ENCODE measurements at places on chromosomes 5 and 9. TPM values are rescaled to one million over a fixed set of nuclear protein-coding genes. Genes with fewer than 3 reads are reported as not detected.

Gene HSD17B4
- total RNA-seq, result 97.6 TPM

Gene KIF4B
- total RNA-seq, result 0.05 TPM

Gene PCA3
- total RNA-seq, result 0.09 TPM

Gene THOC3
- 38.0 TPM for total RNA-seq

Gene TMEM232
- total RNA-seq, result 2.0 TPM

Gene GABRP
- 1.3 TPM for total RNA-seq

Gene DIRAS2
- total RNA-seq, result 0.42 TPM

Gene ORM2
- total RNA-seq, result 0.38 TPM

Gene SARDH
- 13.1 TPM for total RNA-seq

Gene FOXD4L3
- total RNA-seq, result 0.94 TPM

DNA sequence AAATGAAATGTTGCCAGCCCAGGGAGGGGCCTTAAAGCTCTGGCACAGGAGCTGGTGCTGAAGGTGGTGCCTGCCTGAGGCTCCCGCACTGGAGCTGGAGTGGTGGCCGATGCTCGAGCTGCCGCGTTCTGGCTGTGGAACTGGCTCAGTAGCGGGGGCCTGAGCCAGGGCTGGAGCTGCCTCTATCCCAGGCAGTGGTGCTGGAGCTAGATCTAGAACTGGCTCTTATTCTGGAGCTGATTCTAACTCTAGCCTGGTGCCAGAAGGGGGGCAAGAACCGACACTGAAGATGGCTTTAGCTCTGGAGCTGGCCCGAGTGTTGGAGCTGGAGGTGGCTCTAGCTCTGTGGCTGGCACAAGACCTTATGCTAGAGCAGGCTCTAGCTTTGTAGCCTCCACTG lies 19.2 kb downstream of the OBP2B start:
- H3K27ac ChIP-seq, result no peak overlapping the region
- no peaks in the 10 kb centered on the region for H3K4me1 ChIP-seq
- DNase-seq, result no peak
- H3K27me3 ChIP-seq, result peaks cover 20% of the 10 kb centered on the region
- no peaks in the 10 kb centered on the region for H3K36me3 ChIP-seq

- no peak for DNase-seq
- no peaks in the 10 kb centered on the region for H3K36me3 ChIP-seq
- H3K4me1 ChIP-seq, result no peaks in the 10 kb centered on the region
- no peaks in the 10 kb centered on the region for H3K27me3 ChIP-seq
- no peak overlapping the region for H3K4me3 ChIP-seq
These were observed 62.9 kb downstream of the SLC28A3 start for GRCh38 chr9:84277646-84278045.

- H3K4me1 ChIP-seq, result peaks cover 14% of the 10 kb centered on the region
- no peak overlapping the region for H3K27ac ChIP-seq
- H3K4me3 ChIP-seq, result no peak overlapping the region
- no peaks in the 10 kb centered on the region for H3K27me3 ChIP-seq
These were observed 11.6 kb upstream of the WHRN start for GRCh38 chr9:114516913-114517312.

DNA sequence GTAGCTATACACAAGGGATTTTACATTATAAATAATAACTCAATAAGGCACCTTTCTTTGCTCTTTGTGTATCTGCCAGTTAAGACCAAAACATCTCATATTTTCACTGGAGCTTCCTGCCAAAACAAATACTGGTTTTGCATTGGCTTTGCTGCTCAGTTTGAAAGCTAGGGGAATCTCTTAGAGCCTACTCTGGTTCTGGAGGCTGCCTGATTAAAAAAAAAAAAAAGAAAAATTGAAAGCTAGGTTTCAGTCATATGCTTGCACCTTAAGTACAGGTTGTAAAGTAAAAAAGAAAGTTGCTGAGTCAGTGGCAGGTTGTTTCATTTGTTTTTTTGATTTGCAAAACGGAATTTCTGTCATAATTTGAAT lies 2.3 kb downstream of the DENND4C start:
- no peaks in the 10 kb centered on the region for H3K27me3 ChIP-seq
- H3K4me1 ChIP-seq, result peaks cover 4% of the 10 kb centered on the region
- DNase-seq, result peak; percentile 10
- H3K27ac ChIP-seq, result no peak overlapping the region
- no peaks in the 10 kb centered on the region for H3K36me3 ChIP-seq

DNA sequence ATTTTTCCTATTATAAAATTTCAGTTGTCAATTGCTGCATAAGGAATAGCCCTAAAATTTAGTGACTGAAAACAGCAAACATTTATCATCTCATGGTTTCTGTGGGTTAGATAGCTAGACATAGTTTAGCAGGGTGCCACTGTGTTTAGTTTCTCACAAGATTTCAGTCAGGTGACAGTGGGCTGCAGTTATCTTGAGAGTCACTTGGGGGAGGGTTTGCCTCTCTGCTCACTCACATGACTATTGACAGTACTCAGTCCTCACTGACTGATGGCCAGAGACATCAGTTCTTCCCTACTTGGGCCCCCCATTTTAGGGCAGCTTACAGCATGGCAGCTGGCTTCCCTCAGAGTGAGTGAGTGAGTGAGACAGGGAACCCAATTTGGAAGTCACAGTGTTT lies 42.0 kb downstream of the PBX3 start:
- no peak overlapping the region for H3K27ac ChIP-seq
- no peak for DNase-seq
- H3K4me1 ChIP-seq, result no peaks in the 10 kb centered on the region

DNA sequence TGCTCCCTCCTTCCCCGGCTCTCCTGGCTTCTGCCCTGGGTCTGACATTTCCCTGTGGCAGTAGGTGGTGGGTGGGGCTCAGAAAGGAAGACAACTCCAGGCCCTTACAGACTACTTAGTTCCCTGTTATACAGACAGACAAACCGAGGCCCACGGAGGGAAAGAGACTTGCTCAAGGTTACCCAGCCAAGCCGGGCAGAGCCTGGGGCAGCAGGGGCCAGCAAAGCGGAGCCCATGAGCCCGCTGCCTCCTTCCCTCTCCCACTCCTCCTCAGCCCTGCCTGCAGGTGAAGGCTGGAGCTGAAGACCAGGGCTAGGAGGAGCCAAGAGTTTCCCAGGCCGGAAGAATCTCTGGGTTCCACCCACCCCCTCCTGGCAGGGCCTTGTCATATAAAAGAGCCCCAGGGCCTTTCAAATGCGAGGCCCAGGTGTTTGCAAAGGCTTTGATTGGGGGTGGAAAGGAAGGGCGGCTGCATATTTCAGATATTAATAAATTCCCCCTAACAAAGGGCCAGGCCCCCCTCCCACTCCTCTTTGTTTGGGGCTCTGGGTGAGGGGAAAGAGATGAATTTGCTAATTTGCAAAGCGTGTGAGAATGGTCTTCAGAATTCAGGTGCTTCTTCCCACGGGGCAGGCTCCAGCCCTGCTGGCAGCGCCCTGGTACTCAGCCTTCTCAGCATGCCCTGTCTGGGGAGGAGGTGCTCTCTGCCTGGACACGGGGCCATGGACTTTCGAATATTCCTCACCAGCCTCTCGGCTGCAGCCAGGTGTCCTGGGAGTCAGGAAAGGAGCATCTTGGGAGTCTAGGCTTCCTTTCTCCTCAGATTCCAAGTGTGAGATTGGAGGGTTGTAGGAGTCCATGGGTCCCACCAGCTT lies 21.5 kb downstream of the SLC6A7 start:
- no peak overlapping the region for H3K27ac ChIP-seq
- no peaks in the 10 kb centered on the region for H3K27me3 ChIP-seq
- H3K4me3 ChIP-seq, result no peak overlapping the region
- H3K36me3 ChIP-seq, result no peaks in the 10 kb centered on the region

- H3K27ac ChIP-seq, result no peak overlapping the region
- H3K36me3 ChIP-seq, result peaks cover 30% of the 10 kb centered on the region
- DNase-seq, result no peak
- H3K27me3 ChIP-seq, result no peaks in the 10 kb centered on the region
- H3K4me1 ChIP-seq, result no peaks in the 10 kb centered on the region
These were observed 84.8 kb downstream of the DAP start for GRCh38 chr5:10676224-10676623.

GRCh38 chr9:131426545-131426944 lies 32.7 kb downstream of the PRRC2B start:
- DNase-seq, result no peak
- H3K27me3 ChIP-seq, result no peaks in the 10 kb centered on the region
- peaks cover 31% of the 10 kb centered on the region for H3K4me1 ChIP-seq

GRCh38 chr5:72556351-72557166 lies 49.3 kb upstream of the ZNF366 start:
- no peaks in the 10 kb centered on the region for H3K27me3 ChIP-seq
- peak overlapping the region; percentile 10 for H3K27ac ChIP-seq
- peaks cover 15% of the 10 kb centered on the region for H3K4me1 ChIP-seq
- H3K4me3 ChIP-seq, result peak overlapping the region; percentile 37
- DNase-seq, result peak; percentile 33
- H3K36me3 ChIP-seq, result no peaks in the 10 kb centered on the region

DNA sequence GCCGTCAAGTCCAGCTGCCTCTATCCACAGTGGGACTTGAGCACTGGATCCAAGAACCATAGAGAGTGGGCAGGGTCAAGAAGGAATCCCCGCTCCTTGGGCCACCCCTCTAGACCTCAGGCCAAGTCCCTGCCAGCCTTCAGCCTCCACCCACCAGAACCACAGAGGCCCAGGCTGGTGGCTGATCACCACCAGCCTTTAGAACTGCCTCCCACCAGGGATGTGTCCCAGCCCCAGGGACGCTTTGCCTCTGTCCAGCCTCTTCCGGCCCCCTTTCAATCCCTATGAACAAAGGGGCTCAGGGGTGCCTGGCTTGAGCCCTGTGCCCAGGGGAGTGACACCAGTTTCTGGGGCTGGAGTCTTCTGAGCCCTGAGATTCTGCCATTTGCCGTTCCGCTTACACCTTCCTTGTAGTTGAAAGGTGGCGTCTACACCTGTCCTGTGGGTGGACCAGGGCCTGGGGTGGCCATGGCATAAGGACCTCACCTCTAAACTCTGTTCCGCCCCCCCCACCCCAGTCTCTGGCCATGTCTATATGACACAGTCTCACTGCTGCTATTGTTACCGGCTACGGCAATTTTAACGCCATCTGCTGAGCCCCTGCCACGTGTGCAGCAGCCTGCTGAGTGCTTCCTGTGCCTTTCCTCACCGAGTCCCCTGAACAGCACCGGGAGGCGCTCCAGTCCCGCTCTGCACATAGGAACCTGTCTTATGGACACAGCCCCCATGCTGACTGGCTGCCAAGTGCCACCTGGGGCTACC lies 35.7 kb upstream of the ORM1 start:
- H3K27me3 ChIP-seq, result peaks cover 2% of the 10 kb centered on the region
- DNase-seq, result no peak
- H3K36me3 ChIP-seq, result no peaks in the 10 kb centered on the region
- H3K4me1 ChIP-seq, result peaks cover 6% of the 10 kb centered on the region
- no peak overlapping the region for H3K4me3 ChIP-seq
- H3K27ac ChIP-seq, result no peak overlapping the region

DNA sequence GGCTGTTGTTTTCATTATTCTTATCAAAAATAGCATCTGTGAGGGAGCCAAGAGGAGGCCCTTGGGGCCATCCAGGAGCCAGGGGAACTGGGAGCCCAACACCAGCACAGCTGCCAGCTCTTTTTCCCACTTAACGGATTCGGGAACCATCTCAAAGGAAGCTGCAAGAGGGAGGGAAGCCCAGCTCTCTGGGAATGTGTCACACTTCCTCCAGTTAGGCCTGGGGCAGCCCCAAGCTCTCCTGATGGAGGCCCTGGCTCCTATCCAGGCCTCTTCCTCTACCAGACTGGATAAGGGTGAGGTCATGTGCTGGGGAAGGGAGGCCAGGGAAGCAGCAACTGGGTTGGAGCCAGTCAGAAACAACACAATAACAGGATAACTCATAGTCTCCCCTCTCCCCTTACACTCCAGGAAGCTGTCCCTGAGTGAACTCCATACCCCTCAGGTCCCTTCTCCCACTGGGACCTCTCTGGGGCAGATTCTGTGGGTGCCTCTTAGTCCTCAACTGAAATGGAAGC lies 12.7 kb downstream of the CSF2 start:
- H3K27me3 ChIP-seq, result no peaks in the 10 kb centered on the region
- peaks cover 5% of the 10 kb centered on the region for H3K4me1 ChIP-seq
- no peak for DNase-seq
- H3K36me3 ChIP-seq, result no peaks in the 10 kb centered on the region

DNA sequence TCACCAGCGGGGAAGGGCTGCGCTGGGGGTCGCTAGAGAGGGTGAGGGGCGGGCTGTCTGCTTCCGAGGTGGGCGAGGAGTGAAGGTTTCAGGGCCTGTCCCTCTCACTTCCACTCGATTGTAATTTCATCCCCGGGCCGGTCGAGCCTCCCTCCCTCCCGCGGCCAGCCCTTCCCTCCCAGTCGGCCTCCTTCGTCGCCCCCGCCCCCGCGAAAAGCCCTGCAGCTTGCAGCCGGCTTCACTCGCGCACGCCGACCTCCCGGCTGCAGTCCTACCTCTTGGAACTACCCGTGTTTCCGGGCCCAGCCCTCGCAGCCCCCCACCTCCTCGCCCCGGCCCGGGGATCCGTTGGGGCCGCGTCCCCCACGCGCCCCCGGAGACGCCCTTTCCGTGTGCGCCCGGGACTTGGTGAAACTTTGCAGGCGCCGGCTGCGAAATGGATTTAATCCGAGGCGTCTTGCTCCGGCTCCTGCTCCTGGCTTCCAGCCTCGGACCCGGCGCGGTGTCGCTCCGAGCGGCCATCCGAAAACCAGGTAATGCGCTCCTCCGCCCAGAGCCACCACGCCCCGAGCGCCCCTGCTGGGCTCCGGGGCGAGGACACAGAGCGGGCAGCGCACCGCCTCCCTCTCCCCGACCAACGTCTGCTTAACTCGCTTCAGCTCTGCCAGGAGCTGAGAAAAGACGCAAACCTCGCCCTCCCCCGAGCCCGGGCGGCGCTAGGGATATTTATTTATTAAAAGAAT lies at the start of gene EGFLAM:
Gene EGFLAM (plus strand): TSS at position 241 of the 743 bp plus-strand sequence. CDS start 196 bp downstream, at position 437.
- peaks cover 41% of the 10 kb centered on the region for H3K27me3 ChIP-seq
- no peak within 1 kb of the TSS for H3K4me3 ChIP-seq
- H3K27ac ChIP-seq, result no peak within 1 kb of the TSS
- no peaks in the 10 kb centered on the region for H3K4me1 ChIP-seq
- no peak for DNase-seq

DNA sequence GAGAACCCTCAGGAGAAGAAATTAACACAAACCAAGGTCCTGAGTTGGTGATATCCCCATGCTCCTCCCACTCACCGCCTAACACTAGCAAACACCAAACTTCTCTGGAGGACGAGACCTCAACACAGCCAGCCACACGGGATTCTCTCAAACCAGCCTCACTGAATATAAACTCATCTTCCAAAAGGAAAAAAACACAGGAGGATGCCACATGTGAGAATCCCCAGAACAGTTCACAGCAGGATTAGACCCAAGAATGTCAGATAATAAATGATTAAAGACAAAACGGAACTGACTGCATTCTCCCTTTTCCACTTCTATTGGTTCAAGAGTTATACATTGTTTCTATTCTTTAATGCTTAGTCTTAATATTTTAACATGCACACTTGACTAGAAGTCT lies 89.2 kb downstream of the LPAR1 start:
- no peaks in the 10 kb centered on the region for H3K36me3 ChIP-seq
- DNase-seq, result no peak
- H3K27me3 ChIP-seq, result no peaks in the 10 kb centered on the region
- no peaks in the 10 kb centered on the region for H3K4me1 ChIP-seq
